ENCODE measurements at places on chromosomes 1 and 21. TPM values are rescaled to one million over a fixed set of nuclear protein-coding genes. Genes with fewer than 3 reads are reported as not detected.

GRCh38 chr1:197438010-197438790 is 170.1 kb downstream of the CRB1 start:
- DNase-seq = no peak

- DNase-seq = no peak
Observed at GRCh38 chr1:201503397-201504176, 3.3 kb downstream of the CSRP1 start.

- no peak for DNase-seq
Observed at GRCh38 chr1:181930187-181930586, 131.3 kb downstream of the ZNF648 start.

DNA sequence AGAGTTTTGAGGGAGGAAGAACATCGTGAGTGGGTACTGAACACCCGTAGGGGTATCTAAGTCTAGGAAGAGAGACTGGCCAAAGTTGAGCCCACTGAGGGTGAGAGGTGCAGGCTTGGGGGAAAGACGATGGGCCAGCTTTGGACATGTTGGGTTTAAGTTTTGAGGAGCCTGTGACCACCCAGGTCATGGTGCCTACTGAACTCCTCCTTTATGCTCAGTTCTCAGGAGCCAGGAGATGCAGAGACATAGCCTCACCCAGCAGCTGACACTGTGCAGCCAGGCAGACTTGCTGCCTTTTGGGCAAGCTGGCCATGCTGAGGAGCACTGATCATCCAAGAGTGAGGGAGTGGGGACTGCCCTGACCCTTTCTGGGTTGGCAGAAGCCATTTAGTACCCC is 72.3 kb downstream of the TNR start:
- DNase-seq = no peak

GRCh38 chr1:41529621-41530395 is 45.3 kb upstream of the EDN2 start:
- DNase-seq = no peak

Gene HSF2BP
- 0.89 TPM for polyA plus RNA-seq

Gene MMP23B
- 38.1 TPM for polyA plus RNA-seq
